Cerebellar cortex (tissue), 1 donor: ENCODE measurements at places on chromosomes 6 and 20.

DNA sequence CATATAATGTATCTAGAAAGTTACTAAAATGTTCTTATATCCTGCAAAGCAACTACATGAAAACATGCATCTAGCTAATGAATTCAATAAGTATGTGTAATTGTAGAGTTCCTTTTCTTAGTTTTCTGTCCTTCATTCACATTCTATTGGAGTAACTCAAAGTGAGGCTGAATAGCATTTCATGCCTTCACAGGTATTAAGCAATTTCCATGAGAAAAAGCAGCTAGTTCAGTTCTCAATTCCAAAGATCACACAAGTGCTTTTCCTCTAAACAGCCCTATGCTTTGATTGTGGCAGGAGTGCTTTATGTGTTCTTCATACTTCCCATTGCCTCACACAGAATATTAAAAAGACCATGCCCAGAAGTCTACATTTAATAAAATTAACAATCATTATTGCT lies 274.9 kb downstream of the RFPL4B start:
- DNase-seq: no peak

- DNase-seq: no peak
Observed at GRCh38 chr20:58361481-58362205, 27.4 kb upstream of the VAPB start.

- no peak for DNase-seq
Observed at GRCh38 chr6:119112812-119113530, 34.5 kb upstream of the FAM184A start.

DNA sequence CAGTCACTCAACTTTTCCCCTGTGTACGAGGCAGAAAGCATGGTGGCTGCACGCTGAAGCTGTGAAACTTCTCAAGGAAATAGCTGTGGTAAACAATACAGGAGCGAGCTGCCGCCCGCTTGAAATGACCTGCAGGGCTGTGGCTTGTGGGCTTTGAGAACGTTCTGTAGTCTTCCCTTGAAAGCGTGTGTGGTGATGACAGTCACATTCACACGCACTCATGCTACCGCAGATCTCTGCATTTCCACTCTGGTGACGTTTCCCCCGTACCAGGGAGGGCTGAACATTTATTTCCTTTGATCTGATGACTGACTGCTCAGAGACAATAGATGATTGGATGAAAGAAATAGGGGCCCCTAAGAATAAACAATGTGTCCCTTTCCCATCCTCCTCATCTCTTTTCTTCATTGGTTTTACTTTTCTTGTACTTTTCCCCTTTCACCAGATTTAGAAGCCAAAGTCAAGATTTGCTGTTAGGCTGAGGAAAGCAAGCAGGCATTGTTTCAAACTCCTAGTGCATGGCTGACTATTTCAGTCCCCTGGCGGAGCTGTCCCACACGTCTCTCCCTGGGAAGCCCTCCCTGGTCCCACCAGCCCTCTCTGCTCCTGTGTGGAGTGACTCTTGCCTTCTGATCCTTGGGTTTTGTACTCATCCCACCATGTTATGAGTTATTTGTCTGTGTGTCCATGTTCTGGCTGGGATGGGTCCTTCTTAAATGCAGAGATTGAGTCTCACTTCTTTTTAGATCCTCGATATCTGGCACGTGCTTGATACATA lies 3.9 kb downstream of the SYTL3 start:
- no peak for DNase-seq

GRCh38 chr6:2543321-2543720 lies 207.4 kb downstream of the MYLK4 start:
- DNase-seq: no peak

- DNase-seq: no peak
Observed at GRCh38 chr6:53241938-53242337, 93.3 kb upstream of the GCM1 start.

DNA sequence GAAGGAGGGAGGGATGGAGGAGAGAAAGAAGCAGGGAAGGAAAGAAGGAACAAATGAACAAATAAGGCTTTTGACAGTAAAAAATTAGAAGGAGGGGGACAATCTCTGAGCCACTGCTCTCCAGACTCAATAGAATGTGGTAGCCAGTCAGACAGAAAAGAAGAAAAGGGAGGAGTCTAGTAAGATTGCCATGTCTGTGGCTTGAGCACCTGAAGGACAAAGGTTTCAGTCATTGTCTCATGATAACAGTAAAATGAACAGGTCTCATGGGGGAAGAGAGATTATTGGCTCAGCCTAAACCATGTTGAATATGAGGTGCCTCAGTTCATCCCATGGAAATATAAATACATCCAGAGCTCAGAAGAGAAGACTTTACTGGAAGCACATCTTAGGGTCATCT lies 14.0 kb upstream of the LOC128125822 start:
- no peak for DNase-seq

- no peak for DNase-seq
Observed at GRCh38 chr6:2863901-2864300, 22.2 kb upstream of the SERPINB1 start.

- no peak for DNase-seq
Observed at GRCh38 chr6:43742931-43743632, 26.9 kb upstream of the VEGFA start.

- peak; percentile 35 for DNase-seq
Observed at GRCh38 chr6:128327890-128328289, 192.5 kb downstream of the PTPRK start.

- no peak for DNase-seq
Observed at GRCh38 chr6:142459271-142459670, 157.5 kb downstream of the ADGRG6 start.

GRCh38 chr6:5893295-5893694 lies 113.4 kb downstream of the NRN1 start:
- no peak for DNase-seq

DNA sequence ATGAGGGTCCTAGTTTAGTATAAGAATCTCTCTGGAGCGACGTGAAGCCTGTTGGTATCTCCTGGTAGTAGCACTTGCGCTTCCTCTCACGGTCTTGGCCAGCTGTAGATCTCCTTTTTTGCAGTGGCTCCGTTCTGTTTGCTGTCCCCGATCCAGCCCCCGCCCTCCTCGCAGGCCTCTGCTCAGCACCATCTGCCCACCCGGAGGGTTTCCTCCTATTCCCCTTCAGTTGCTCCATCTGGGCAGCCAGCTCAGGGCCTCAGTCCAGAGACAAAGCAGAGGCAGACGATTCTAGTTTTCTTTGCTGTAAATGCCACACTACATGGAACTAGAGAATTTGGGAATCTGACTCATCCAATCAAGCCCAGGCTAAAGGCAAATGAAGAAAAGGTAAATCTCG lies 126.6 kb downstream of the TIAM2 start:
- peak; percentile 66 for DNase-seq

- no peak for DNase-seq
Observed at GRCh38 chr20:49446808-49447207, 35.7 kb downstream of the KCNB1 start.

- DNase-seq: no peak
Observed at GRCh38 chr6:107715550-107716321, 108.4 kb downstream of the SCML4 start.

- no peak for DNase-seq
Observed at GRCh38 chr6:118789954-118790353, 104.0 kb upstream of the ASF1A start.

DNA sequence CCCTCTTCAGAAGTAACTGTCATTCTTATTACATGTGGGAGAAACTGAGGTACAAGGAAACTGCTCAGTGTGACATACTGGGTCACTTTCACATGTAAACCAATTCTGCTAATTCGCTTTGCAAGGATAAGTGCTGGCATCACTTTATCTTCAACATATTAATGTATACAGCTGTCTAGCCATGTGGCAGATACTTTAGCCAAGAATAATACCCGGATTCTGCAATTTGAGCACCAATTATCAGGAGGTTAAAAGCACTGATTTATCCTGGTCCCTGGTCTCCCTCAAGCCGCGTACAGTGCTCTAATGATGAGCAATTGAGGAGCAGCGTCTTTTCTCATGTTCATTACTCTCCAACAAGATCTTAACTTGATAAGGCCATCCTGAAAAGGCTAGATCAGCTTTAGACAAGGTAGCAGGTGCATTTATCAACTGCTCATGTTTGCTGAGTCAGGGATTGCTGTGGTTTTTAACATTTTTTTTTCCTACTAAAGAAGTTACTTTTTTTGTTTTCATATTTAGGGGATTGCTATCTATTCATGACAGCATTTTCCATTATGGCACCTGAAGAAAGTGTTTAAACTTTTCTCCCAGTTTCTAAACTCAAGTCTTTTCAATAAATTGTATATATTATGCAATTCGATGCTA lies 1066.3 kb upstream of the MAP3K7 start:
- DNase-seq: peak; percentile 22

DNA sequence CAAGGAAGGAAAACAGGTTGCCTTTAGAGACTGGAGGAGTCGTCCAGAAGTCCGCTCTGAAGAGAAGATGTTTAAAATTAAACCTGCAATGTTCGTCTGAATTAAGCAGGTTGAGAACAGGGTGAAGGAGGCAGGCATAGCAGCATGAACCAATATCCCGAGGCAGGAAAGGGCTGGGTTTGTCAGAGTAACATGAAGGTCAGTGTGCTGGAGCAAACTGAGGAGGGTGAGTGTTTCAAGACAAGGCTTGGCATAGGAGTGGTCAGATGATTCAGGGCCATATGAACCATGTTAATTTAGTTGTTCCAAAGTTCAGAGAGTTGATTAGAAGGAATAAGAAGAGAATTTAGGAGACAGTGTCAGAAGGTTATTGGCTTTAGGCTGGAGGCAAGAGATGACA lies 93.3 kb downstream of the UTRN start:
- no peak for DNase-seq

- DNase-seq: peak; percentile 51
Observed at GRCh38 chr6:41785689-41786450, 1.6 kb upstream of the TOMM6 start.
